ENCODE measurements at places on chromosomes 13 and 19.

DNA sequence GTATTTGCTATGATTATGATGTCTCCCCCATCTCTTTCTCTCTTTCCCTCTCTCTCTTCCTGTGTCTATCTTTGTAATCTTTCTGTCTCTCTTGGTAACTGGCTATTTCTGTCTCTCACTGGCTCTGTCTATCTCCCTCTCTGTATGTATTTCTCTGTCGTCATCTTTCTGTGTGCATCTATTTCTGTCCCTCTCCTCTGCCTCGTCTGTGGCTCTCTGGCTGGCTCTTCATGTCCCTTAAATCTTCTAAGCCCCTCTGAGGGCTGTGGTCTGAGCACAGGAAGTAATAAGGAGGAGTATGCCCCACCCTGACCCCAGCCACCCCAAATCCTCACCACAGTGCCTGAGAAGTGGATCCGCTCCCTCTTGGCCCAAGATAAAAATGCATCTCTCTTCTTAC, 104.4 kb downstream of the DNAJC15 start:
- no peak for DNase-seq

- no peak for DNase-seq
These were observed 20.3 kb upstream of the EPHX3 start for GRCh38 chr19:15252398-15253018.

GRCh38 chr19:52938761-52939160, 15.5 kb upstream of the ZNF888 start:
- no peak for DNase-seq

DNA sequence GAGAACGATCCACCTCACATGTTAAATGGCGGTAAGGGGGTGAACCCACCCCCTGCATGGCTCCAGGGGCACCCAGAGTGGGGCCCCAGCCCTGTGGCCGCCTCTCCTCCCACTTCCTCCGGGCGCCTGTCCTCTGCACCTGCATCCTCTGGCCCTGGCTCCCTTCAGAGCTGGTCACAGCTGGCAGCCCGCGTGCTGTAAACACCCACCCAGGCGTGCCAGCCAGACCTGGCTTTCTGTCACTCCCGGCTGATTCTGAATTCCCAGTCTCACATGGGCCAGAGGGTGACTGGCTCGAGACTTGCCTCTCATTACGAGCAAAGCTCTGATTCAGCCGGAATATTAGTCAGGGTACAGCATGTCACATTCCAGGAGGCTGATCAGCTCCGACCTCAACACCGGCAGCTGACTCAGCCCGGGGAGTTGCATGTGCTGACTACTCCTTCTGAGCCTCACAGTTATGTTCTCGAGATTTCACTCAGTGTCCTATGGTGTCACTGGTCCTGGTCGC, 75.1 kb downstream of the GNG7 start:
- DNase-seq, result no peak

GRCh38 chr13:101332583-101332982, 83.7 kb downstream of the NALCN start:
- no peak for DNase-seq

- DNase-seq, result no peak
These were observed 147.3 kb downstream of the KCNRG start for GRCh38 chr13:50162567-50162966.

GRCh38 chr19:44823373-44823698, 14.4 kb downstream of the BCAM start:
- DNase-seq, result no peak

GRCh38 chr19:4310247-4311121, 6.1 kb downstream of the FSD1 start:
- DNase-seq, result no peak

- DNase-seq, result no peak
These were observed 492.0 kb downstream of the FGF9 start for GRCh38 chr13:22162889-22163288.

GRCh38 chr13:31878955-31879354, 139.6 kb downstream of the RXFP2 start:
- no peak for DNase-seq

DNA sequence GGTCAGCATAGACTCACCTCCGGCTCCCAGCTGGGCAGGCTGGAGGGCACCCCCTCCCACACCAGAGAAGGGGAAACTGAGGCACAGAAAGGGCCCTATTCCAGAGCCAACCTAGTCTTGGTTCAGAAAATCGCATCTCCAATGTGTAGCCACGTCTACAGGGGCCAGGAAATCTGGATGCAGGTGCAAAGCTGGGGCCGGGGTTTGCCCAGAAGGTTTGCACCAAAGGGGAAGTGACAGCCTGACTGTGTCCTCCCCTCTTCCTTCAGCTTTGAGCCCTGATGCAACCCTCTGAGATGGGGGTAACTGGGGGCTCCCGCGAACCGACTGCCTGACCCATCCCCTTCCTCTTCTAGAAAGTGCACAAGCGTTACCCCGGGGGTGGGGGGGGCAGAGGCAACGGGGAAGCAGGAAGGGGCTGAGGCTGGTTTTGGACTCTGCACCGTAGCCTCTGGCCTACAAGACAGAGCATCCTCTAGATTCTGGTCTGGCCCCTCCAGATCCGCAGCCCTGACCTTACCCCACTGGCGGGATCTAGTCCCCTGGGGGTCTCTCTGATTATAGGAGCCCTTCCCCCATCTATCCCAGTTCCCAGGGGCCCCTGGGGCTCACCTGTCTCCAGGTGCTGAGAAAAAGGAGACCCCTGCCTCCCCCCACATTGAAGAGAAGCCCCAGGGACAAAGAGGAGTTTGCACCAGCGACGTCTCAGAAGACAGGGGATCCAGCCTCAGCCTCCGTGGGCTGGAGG, 1.1 kb upstream of the ONECUT3 start:
- DNase-seq, result no peak

- no peak for DNase-seq
These were observed 187.7 kb downstream of the ABCC4 start for GRCh38 chr13:95113601-95114000.

- DNase-seq, result no peak
These were observed 6.9 kb upstream of the ANGPTL4 start for GRCh38 chr19:8357007-8357521.

All from right renal pelvis (tissue), 4 donors.